ENCODE measurements at places on chromosomes 2 and 18.

DNA sequence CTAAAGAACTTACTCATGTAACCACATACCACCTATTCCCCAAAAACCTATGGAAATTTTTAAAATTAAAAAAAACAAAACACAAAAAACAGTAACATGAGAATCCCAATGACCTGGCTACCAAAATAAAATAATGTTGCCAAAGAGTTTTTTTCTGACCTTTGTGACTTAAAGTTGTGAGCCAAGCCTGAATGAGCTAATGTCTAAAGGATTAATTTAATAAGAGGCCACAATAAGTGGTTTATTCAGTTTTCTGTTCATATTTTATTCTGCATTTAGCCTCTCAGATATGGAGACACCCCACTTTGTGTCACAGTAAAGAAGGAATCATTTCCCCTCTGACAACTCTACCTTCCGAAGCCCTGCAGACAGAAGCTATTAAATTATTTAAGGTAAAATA lies 42.6 kb upstream of the DYNC2LI1 start:
- no peak for DNase-seq

DNA sequence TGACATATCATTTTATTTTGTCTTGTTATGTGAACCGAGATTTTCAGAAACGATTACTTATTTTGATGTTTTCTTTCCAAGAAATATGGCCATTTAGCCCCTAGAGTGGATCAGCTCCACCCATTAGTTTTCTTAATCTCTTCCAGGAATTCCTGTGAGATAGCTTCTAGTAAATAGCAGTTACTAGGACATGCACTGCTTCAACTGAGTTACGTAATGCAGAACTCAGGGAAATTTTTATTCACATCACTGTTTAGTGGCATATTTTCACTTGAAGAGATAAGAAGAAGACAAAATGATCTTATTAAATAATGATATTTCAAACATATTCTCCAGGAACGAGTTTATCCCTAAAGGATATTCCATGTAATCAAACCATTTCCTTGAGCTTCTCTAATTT lies 573.5 kb upstream of the CNTNAP5 start:
- DNase-seq, result no peak

DNA sequence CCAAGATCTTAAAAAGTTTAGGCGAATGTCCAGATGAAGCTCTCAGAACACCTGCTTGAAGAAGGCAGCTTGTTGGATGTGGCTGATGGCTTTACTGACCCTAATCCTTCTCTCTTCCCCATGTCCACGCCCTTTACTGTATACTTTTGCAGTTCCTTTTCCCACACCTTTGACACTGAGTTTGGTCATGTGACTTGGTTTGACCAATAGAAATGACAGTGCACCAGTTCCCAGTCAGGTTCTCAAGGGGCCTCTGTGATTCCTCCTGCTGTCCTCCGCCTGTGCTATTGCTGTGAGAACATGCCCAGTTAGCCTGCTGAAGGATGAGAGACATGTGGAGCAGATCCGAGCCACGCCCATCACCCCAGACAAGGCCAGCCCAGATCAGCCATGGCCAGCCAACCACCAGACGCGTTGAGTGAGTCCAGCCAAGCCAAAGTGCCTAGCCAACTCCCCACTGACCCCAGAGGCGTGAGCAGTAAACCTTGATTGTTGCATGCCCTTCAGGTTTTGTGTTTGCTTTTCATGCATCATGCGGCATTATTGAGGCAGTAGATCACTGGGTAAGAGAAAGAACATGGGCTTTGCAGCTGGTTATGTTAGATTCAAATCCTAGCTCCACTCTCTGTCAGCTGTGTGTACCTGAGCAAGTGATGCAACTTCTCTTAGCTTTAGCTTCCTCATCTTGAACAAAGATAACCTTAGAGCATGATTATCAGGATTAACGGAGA lies 258.0 kb upstream of the SIX2 start:
- no peak for DNase-seq

DNA sequence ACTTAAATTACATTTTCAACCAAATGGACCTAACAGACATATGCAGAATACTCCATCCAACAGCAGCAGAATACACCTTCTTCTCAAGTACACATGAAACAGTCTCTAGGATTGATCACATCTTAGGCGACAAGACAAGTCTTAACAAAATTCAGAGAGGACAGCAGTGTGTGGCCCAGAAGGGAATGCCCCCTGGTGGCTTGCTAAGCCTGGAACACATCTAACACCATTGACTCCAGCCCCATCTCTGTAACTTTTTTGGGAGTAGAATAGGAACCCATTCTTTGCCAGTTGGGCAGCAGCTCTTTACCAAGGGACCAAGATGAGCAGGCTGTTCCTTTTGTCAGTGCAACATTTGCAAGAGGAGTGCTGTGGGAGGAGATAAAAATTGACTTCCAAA lies 249.9 kb downstream of the PLCL1 start:
- no peak for DNase-seq

DNA sequence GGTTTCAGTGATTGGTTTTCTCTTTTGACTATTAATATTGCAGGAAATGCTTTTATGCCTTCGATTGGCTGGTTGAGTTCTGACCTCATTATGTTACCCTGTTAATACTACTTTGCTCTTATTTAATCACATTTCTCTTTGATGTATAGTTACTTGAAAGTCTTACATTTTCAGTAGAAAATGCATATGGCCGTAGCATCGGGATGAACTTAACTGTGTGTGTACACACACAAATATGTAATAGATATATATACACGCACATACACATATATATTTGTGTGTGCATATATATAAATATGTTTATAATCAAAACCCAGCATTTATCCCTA lies 1.6 kb downstream of the EPC2 start:
- no peak for DNase-seq

GRCh38 chr2:29014331-29014730 lies 33.2 kb downstream of the TOGARAM2 start:
- no peak for DNase-seq

DNA sequence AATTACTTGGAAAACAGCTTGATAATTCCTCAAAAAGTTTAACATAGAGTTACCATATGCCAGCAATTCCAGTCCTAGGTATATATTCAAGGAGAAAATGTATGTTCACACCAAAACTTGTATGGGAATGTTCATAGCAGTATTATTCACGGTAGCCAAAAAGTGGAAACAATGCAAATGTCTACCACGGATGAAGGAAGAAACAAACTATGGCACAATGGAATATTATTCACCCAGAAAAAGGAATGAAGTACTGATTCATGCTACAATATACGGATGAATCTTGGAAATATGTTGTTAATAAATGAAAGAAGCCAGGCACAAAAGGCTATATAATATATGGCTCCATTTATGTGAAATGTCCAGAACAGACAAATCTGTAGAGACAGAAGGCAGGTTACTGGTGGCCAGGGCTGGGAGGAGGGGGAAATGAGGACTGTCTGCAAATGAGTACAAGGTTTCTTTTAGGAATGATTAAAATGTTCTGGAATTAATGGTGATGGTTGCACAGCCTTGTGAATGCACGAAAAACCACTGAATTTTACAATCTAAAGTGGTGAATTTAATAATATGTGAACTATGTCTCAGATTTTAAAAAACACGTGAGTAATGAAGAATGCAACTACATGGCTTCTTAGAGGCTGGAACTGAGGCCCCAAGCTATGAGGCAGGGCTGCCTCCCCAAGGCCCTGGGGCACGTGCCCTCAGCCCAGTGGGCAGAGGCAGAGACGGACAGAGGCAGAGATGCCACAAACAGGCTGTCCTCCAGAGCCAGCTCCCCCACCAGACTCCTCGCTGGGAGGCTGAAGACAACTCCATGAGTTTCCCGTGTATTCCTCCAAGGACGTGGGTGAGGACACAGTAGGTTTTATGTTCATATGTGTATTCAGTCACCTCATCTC lies 5.0 kb downstream of the LIMS2 start:
- DNase-seq, result no peak

- no peak for DNase-seq
Measured at GRCh38 chr2:46198164-46198883, 98.9 kb upstream of the EPAS1 start.

DNA sequence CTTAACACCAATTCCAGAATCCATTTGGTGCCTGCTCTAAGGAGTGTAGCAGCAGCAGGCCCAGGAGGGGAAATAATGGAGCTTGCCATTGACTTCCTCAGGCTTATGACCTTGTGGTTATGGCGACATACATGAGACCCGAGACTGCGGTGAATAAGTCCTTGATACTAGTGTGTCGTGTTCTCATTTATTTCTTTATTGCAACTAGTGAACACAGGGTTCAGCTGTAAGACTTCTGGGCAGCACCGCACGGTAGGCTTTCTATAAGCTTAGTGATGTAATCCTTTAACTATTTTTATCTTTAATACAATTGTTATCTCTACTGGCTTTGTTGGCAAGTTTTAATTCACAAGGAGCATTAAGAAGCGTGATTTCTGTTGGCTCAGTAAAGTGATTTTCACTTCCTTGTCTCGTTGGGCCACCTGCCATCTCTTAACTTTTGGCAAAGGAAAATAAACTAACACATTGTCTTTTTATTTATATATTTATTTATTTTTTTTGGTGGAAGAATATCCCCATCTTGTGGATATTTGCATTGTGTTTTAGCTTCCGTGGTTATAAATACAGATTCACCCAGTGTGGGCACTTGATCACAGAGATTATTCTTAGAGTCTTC lies 139.8 kb downstream of the LTBP1 start:
- no peak for DNase-seq

DNA sequence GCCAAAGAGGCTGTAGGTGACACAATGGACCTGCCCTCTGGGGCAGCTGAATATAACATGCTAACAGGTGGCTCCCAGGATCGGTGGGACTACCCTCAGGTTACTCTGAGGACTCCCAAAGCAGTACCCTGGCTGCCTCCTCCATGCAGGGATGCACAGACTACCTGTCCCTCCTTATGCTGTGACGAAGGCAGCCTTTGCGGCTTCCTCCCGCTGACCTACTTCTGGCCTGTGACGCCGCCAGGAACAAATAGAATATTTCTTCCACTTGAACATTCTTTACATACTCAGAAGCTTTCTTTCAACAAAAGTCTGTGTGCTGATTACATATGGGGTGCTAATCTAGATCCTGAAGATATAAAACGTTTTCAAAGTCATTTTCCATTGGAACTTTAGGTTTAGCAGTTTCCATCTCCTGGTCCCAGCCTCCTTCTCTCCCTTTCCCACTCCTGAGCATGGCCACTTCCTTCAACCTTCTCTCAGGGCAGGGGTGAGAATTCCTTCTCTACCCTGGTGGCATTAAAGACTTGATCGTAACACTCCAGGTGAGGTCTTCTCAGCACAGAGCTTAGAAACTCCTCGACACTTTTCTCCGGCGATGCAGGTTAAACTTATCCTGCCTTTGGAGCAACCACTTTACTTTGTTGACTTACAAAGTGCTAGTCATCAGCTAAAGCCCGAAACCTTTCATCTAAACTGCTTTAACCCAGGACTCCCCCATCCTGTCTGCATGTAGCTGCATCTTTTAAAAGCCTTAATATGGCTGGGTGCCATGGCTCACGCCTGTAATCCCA lies 58.9 kb upstream of the STK17B start:
- DNase-seq, result no peak

GRCh38 chr18:52348209-52348608 lies 8.2 kb downstream of the DCC start:
- DNase-seq, result no peak

DNA sequence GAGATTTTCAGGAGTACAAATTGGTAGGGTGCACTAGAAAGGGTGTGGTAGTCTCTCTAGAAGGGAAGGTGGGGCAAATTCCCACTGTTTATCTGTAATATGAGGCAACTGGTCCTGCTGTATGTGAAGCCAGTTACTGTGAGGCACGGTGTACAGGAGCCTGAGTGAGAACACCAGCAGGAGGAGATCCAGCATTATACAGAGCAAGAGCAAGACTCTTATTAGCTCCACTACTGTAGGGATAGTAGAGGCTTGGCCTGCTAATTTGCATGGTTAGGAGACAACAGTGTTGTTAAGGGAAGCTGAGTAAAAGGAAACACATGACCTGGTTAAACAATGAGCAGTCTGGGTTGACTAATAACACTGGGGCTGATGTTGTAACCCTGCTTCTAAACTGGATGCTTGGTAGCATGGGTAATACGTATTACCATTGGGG lies 76.3 kb upstream of the WDSUB1 start:
- no peak for DNase-seq

GRCh38 chr18:13112982-13113381 lies 105.6 kb upstream of the LDLRAD4 start:
- no peak for DNase-seq

GRCh38 chr2:159497847-159498246 lies 118.5 kb downstream of the BAZ2B start:
- no peak for DNase-seq

DNA sequence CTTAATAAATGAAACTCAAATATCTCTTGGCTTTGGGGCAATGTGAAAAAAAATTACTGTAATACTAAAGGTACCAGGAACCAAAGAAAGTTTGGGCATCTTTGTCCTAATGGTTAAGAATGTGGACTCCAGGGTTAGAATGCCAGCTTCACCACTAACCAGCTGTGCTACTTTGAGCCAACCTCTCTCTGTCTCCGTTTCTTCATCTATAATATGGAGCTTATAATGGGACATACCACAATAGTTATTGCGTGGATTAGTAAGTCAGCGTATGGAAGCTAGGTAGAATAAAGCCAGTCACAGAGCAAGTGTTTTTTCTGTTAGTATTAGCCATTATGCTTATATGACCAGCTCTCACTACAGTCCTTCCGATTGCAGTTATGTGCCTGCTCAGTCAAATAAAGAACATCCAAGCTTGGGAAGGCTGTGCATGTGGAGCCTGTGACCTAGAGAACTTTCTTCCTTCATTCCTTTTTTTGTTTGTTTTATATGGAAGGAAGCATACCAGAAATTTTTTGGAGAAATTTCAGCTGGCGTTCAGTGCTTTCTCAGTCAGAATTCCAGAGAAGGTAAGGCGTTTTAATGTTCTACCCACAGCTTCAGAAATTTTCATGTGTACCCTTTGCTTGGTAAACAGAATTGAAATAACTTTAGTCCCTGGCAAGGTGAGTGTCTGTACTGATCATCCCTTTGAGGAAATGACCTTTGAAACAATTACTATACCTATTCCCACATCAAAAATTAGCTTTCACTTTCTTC lies 114.0 kb upstream of the RND3 start:
- DNase-seq, result no peak

- no peak for DNase-seq
Measured at GRCh38 chr2:113966832-113967231, 76.9 kb downstream of the ACTR3 start.

DNA sequence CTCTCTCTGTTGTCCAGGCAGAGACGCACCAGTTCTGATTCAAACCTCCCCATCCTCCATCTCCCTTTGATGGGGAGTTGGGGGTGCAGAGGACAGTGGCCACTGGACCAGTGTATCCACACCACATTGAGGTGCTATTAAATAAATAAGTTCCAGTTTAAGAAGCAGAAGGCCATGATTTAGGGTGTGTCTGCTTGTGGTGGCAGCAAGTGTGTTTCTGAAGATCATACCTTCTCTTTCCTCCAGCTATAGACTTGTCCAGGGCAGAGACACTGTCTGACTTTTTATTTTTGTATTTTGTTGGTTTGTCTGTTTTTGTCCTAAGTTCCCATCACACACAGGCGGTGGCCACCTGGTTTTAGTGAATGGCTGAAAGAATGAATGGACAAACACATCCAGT lies 16.5 kb upstream of the INO80C start:
- no peak for DNase-seq
